ENCODE measurements at places on chromosomes 6 and 20.

GRCh38 chr20:845941-846893 lies 12.7 kb downstream of the FAM110A start:
- H3K36me3 ChIP-seq, result no peaks in the 10 kb centered on the region
- H3K4me3 ChIP-seq, result no peak overlapping the region
- H3K27ac ChIP-seq, result no peak overlapping the region
- H3K4me1 ChIP-seq, result no peaks in the 10 kb centered on the region
- no peak for DNase-seq

- H3K27me3 ChIP-seq, result no peaks in the 10 kb centered on the region
- no peak overlapping the region for H3K27ac ChIP-seq
- no peaks in the 10 kb centered on the region for H3K36me3 ChIP-seq
- no peak for DNase-seq
These were observed 360.8 kb upstream of the ARID1B start for GRCh38 chr6:156416391-156416790.

DNA sequence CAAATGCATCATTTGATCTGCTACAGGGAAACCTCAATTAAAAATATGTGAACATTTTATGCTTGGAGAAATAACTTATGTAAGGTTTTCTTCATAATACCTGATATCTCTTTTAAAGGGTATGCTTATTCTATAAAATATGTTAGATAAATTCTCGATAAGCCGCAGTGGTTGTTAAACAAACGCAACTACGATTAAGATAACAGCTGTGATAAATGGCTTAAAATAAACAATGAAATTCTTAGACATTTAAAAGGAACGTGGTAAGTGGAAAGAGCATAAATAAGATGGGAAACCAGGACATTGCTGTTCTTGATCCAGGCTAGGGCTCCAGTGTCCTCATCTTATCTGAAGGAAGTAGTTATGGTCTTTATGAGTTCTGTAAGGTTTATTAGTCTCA lies 415.9 kb downstream of the CD83 start:
- no peak overlapping the region for H3K4me3 ChIP-seq
- H3K27me3 ChIP-seq, result no peaks in the 10 kb centered on the region
- no peak for DNase-seq
- H3K4me1 ChIP-seq, result no peaks in the 10 kb centered on the region

- no peaks in the 10 kb centered on the region for H3K36me3 ChIP-seq
- H3K27ac ChIP-seq, result peak overlapping the region; percentile 76
- no peak for DNase-seq
- peaks cover 38% of the 10 kb centered on the region for H3K4me1 ChIP-seq
- H3K27me3 ChIP-seq, result no peaks in the 10 kb centered on the region
- no peak overlapping the region for H3K4me3 ChIP-seq
These were observed 73.0 kb downstream of the SLX4IP start for GRCh38 chr20:10508060-10508459.

- no peaks in the 10 kb centered on the region for H3K36me3 ChIP-seq
- H3K4me1 ChIP-seq, result peaks cover 41% of the 10 kb centered on the region
- H3K27me3 ChIP-seq, result no peaks in the 10 kb centered on the region
- no peak for DNase-seq
- H3K4me3 ChIP-seq, result peak overlapping the region; percentile 97
These were observed 951 bp downstream of the FOXP4 start for GRCh38 chr6:41546866-41547798.

- H3K36me3 ChIP-seq, result no peaks in the 10 kb centered on the region
- no peak overlapping the region for H3K27ac ChIP-seq
- H3K27me3 ChIP-seq, result no peaks in the 10 kb centered on the region
- no peak for DNase-seq
These were observed 238.5 kb upstream of the RAB32 start for GRCh38 chr6:146305092-146305491.

- no peaks in the 10 kb centered on the region for H3K27me3 ChIP-seq
- no peaks in the 10 kb centered on the region for H3K4me1 ChIP-seq
- no peak overlapping the region for H3K4me3 ChIP-seq
- H3K27ac ChIP-seq, result no peak overlapping the region
- DNase-seq, result no peak
These were observed 18.1 kb upstream of the ZBP1 start for GRCh38 chr20:57638173-57638894.

DNA sequence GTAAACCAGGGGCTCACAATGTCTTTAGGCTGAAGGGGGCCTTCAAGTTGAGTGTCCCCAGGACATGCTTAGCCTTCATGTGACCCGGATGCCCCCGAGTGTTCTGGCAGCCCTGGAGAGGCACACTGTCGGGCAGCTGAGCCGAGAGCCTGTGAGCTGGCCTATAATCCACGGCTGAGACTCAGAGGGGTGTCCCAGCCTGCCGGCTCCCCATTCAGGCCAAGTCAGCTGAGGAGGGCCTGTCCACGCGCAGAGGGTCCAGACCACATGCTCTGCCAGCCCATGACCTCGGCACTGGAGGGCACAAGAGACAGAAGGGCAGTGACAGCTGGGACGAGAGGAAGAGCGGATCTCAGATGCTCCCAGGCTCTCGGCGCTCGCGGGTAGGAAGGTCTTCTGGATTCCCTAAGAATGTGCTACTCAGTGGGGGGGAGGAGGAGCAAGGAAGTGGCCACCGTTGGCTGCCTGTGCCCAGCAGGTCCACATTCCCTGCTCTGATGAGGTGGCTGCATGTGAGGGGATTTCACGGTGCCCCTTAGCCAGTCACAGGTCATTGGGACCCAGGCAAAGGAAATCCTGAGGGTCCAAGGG lies 224.7 kb downstream of the NRN1 start:
- H3K27me3 ChIP-seq, result no peaks in the 10 kb centered on the region
- H3K4me1 ChIP-seq, result no peaks in the 10 kb centered on the region
- H3K27ac ChIP-seq, result no peak overlapping the region
- no peak overlapping the region for H3K4me3 ChIP-seq
- no peak for DNase-seq

- no peaks in the 10 kb centered on the region for H3K27me3 ChIP-seq
- no peak overlapping the region for H3K4me3 ChIP-seq
- no peak overlapping the region for H3K27ac ChIP-seq
These were observed 102.3 kb downstream of the CTNNBL1 start for GRCh38 chr20:37796121-37796520.

- H3K4me3 ChIP-seq, result peak overlapping the region; percentile 95
- no peak for DNase-seq
- peaks cover 6% of the 10 kb centered on the region for H3K36me3 ChIP-seq
- peaks cover 28% of the 10 kb centered on the region for H3K4me1 ChIP-seq
- peak overlapping the region; percentile 98 for H3K27ac ChIP-seq
- H3K27me3 ChIP-seq, result no peaks in the 10 kb centered on the region
These were observed 431 bp downstream of the LOC128125822 start for GRCh38 chr6:63572747-63573075.

- no peak overlapping the region for H3K4me3 ChIP-seq
- peaks cover 53% of the 10 kb centered on the region for H3K4me1 ChIP-seq
- H3K27me3 ChIP-seq, result no peaks in the 10 kb centered on the region
- H3K27ac ChIP-seq, result no peak overlapping the region
- no peaks in the 10 kb centered on the region for H3K36me3 ChIP-seq
These were observed 10.9 kb downstream of the ARFGEF2 start for GRCh38 chr20:48932375-48932941.

GRCh38 chr6:118586746-118587485 lies 38.8 kb downstream of the PLN start:
- DNase-seq, result no peak
- no peak overlapping the region for H3K4me3 ChIP-seq
- no peaks in the 10 kb centered on the region for H3K4me1 ChIP-seq
- H3K27me3 ChIP-seq, result no peaks in the 10 kb centered on the region
- H3K36me3 ChIP-seq, result no peaks in the 10 kb centered on the region
- H3K27ac ChIP-seq, result no peak overlapping the region

DNA sequence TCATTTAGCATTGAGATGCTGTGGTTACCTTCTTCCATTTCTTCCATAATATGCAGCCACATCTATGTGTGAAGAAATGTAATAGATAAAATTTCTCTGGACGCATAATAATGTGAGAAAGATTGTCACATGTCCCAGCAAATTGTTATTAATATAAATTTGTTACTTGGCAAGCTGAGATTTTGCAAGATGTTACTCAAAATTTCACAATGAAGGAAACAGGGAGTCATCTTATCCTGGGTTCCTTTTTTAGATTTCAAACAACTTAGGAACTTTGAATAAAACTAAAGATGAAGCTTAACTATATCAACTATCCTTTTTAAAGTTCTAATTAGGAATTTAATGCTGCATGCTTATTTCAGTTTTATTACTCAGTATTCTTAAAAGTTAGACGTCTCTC lies 3.6 kb downstream of the ESR1 start:
- DNase-seq, result no peak
- H3K4me3 ChIP-seq, result no peak overlapping the region
- H3K36me3 ChIP-seq, result no peaks in the 10 kb centered on the region

DNA sequence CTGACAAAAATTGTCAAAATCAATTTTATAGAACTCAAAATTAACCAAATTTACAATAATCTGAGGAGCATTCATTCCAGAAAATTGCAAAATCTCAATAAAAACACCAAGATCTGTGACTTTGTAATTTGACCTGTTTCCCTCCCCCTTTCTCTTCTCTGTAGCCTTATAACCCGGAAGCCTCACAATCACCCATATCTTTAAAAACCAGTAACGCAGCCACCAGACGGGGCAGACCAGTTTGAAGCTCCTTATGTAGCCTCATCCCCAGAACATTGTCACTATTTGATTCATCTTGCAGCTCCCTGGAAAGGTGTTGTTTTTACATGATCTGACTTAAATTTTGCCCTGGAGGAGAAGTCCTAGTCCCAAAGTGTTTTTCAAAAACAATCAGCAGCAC lies 27.5 kb upstream of the TGM6 start:
- H3K27ac ChIP-seq, result no peak overlapping the region
- no peak overlapping the region for H3K4me3 ChIP-seq
- no peaks in the 10 kb centered on the region for H3K27me3 ChIP-seq
- DNase-seq, result no peak
- H3K36me3 ChIP-seq, result no peaks in the 10 kb centered on the region
- no peaks in the 10 kb centered on the region for H3K4me1 ChIP-seq

DNA sequence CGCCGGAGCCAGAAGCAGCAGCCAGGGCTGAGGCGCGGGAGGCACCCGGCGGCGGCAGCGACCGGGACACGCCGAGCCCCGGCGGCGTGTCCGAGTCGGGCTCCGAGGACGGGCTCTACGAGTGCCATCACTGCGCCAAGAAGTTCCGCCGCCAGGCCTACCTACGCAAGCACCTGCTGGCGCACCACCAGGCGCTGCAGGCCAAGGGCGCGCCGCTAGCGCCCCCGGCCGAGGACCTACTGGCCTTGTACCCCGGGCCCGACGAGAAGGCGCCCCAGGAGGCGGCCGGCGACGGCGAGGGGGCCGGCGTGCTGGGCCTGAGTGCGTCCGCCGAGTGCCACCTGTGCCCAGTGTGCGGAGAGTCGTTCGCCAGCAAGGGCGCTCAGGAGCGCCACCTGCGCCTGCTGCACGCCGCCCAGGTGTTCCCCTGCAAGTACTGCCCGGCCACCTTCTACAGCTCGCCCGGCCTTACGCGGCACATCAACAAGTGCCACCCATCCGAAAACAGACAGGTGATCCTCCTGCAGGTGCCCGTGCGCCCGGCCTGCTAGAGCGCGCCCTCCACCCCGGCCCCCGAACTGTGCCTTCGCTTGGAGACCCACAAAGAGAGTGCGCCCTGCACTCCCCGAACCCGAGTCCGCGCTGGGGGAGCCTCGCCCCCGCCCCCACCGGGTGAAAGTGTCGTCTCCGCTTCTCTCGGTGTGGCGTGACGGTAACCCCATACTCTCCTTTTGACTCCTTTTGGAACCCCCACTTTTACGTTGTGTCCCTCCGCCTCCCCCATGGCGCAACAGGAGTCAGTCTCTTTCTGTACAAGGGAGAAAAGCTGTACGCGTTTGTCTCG lies 1.6 kb downstream of the INSM1 start:
- peaks cover 5% of the 10 kb centered on the region for H3K4me1 ChIP-seq
- no peaks in the 10 kb centered on the region for H3K36me3 ChIP-seq
- H3K4me3 ChIP-seq, result peak overlapping the region; percentile 58
- no peak overlapping the region for H3K27ac ChIP-seq
- peaks cover 11% of the 10 kb centered on the region for H3K27me3 ChIP-seq

DNA sequence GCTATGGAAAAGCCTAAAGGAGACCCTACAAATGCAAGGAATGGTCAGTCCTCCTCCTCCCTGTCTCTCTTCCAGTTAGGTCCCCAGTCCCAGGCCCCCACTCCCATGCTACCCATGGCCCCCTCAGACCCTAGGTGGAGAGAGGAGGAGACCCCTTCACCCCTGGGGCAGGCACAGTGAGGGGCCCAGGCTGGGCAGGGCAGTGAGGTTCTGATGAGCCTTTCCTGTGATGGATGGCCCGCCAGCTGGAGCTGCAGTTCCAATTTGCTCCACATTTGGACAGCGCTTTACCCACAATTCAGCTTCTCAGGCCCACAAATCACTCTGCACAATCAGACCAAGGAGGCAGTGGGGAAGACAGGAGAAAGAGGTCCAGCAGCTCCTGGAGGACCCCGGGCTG lies 37.3 kb upstream of the MLN start:
- no peaks in the 10 kb centered on the region for H3K4me1 ChIP-seq
- H3K4me3 ChIP-seq, result no peak overlapping the region
- no peaks in the 10 kb centered on the region for H3K36me3 ChIP-seq
- H3K27ac ChIP-seq, result no peak overlapping the region
- no peak for DNase-seq

DNA sequence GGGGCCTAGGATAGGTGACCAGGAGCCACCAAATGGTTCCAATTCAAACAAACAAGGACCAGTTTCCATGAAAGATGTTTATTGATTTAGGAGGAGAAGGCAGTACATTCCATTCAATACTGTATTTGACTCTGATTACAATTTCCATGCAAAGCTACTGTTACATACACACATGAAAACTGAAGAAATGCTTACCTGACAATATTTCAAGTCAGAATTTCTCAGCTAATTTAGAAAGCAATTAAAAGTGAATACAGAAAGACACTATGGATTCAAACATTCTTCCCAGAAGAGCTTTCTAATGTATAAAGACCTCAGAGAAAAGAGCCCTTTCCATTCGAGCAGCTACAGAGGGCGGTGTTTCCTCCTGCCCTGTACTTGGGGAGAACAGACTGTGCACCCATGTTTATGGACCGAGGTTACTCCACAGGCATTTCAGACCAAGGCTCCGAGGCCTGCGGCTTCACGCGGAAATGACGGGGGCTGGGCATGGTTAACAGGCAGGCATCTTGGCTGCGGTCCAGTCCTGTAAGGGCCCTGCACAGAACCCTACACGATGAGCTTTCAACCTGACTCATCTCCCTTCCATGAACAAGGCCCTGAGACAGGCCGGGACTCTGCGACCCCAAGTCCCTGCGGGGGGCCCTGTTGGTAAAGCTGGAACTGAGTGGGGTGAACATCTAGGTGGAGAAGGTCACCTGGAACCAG lies 25.7 kb upstream of the TCFL5 start:
- DNase-seq, result no peak
- H3K4me3 ChIP-seq, result no peak overlapping the region
- peaks cover 52% of the 10 kb centered on the region for H3K36me3 ChIP-seq
